ENCODE measurements at places on chromosomes 1 and 21.

- no peak for DNase-seq
These were observed 22.1 kb downstream of the ARHGEF10L start for GRCh38 chr1:17561561-17561985.

DNA sequence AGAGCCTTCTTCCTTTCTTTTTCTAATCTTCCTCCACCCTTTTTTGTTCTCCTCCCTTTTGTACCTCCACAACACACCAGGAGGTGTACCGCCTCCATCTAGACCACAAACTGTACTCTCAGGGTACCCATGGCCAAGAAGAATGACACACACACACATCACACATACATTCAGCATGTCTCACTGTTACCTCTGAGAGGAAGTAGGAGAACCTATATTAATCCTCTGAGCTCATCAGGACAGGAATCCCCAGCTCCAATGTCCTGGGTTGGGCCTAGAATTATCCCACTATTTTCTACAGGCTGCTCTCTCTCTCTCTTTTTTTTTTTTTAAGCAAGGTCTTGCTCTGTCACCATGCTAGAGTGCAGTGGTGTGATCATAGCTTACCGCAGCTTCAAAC is 36.7 kb downstream of the ATP2B4 start:
- no peak for DNase-seq

- DNase-seq = no peak
These were observed 768 bp downstream of the EDARADD start for GRCh38 chr1:236394879-236395229.

DNA sequence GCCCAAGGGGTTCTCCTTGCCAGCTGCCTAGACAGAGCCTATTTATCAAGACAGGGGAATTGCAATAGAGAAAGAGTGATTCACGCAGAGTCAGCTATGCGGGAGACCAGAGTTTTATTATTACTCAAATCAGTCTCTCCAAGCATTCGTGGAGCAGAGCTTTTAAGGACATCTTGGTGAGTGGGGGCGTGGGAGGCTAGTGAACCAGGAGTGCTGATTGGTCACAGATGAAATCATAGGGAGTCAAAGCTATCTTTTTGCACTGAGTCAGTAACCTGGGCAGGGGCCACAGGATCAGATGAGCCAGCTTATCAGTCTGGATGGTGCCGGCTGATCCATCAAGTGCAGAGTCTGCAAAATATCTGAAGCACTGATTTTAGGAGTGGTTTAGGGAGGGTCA is 64.8 kb upstream of the MRPS6 start:
- no peak for DNase-seq

DNA sequence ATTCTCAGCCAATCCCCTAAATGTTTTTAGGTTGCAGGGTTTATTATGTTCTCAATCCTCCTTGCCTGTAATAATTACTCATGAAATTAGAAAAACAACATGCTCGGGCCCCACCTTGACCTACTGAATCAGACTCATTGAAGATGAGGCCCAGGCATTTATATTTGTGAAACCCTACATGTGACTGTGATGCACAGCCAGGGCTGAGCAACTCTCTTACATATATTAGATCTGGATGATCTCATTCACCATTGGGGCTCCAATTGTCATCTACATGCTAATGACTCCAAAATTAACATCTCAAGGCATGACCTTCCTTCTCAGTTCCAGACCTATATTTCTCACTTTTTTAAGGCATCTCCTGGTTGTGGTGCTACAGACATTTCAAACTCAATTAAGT is 103.3 kb downstream of the WDR3 start:
- DNase-seq = no peak

DNA sequence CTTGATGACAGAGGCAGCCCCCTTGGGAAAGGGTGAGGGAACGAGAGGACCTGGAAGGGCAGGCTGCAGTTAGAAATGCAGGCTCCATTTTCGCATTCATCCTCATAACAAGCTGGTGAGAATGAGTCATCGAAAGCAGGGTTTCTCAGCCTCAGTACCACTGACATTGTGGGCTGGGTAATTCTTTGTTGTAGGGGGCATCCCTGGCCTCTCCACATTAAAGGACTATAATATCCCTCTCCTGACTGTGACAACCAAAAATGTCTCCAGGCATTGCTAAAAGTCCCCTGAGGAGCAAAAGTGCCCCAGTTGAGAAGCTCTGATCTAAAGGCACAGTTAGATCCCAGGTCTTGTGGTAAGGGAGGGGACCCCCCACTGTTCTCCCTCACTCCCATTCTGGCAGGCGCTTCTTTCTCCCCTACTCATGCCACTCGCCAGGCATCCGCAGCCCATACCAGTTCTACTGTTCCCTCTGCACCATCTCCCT is 20.4 kb downstream of the KCNN3 start:
- no peak for DNase-seq

DNA sequence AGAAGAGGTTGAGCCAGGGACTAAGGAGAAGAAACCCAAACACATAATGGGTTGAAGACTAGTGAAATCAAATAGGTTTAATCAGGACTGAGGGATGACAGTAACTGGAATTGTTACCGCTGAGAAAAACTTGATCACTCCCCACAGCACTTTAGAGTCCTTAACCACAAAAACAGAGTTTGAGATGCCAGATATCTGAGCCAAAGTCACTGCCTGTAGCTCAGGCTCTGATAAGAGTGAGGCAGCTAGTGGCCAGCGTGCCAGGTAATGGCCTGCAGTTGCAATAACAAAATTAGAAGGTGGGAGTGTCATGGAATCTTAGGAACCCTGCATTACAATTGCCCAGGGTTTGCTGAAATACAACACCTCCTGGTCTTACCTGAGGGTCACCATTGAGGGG is 48.0 kb downstream of the PRKAB2 start:
- peak; percentile 13 for DNase-seq

DNA sequence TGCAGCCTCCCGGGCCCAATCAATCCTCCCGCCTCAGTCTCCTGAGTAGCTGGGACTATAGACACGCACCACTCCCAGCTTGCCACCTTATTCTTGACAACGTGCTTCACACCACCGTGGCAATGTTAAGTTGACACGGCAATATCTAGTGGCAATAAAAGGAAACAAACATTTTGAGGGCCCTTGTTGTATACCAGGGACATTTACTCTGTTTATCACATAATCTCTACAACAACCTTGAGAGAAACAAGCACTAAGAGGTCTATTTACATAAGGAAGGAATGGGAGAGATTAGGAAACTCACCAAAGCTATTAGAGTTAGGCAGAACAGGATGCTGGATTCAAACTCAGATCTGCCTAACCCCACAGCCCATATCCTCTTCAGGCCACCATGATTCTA is 3.1 kb downstream of the KLHDC8A start:
- DNase-seq = no peak

DNA sequence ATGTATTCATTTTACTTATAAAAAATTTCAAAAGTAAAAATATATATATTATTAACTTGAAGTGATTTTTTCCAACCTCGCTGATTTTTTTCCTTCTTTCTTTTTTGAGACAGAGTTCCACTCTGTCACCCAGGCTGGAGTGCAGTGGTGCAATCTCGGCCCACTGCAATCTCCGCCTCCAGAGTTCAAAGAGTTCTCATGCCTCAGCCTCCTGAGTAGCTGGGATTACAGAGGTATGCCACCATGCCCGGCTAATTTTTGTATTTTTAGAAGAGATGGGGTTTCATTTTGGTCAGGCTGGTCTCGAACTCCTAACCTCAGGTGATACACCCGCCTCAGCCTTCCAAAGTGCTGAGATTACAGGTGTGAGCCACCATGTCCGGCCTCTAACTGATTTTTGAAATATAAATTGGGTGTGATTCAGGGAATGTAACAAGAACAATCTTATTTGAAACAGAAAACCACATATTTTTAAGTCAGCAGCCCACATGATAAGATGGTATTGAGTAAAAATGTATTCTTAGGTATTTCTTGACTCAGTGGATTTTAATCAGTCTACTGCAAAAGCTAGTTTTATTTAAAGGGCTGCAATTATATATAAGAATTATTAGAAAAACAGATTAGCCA is 30.0 kb downstream of the ZBTB8B start:
- DNase-seq = no peak

GRCh38 chr1:85478366-85478765 is 13.4 kb upstream of the DDAH1 start:
- no peak for DNase-seq

DNA sequence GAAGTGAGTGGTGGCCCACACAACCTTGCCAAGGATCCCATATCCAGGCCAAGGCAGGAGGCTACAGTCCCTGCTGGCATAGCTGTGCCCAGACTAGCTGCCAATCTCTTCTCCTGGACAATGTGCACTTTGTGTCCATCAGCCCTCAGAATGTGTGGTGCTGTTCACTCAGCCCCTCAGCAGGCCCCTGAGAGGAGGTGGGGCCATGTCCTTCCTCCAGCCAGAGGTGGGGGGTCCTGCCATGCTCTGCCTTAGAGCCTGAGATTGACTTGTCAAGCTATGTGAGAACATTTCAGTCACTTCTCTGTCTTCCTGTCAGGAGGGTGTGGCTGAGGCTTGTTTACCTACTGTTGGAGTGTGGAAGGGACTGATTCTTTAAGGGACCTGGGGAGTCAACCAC is 1.4 kb downstream of the NCF2 start:
- DNase-seq = no peak

DNA sequence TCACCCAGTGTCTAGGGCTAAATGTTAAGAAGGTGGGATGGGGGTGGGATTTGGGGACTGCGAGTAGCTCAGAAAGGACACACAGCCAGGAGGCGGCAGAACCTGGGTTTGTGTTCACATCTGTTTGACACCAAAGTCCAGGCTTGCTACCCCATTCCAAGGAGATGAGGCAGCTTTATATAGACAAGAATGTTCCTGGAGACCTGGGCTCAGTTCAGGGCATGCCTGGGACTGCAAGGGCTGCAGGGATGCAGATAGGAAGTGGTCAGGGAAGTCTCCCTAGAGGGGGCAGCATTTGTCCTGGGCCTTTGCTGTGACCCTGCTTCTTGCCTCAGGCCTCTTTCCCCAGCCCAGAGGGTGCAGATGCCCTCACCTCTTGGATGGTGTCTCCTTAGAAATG is 16.3 kb downstream of the PADI3 start:
- DNase-seq = no peak

DNA sequence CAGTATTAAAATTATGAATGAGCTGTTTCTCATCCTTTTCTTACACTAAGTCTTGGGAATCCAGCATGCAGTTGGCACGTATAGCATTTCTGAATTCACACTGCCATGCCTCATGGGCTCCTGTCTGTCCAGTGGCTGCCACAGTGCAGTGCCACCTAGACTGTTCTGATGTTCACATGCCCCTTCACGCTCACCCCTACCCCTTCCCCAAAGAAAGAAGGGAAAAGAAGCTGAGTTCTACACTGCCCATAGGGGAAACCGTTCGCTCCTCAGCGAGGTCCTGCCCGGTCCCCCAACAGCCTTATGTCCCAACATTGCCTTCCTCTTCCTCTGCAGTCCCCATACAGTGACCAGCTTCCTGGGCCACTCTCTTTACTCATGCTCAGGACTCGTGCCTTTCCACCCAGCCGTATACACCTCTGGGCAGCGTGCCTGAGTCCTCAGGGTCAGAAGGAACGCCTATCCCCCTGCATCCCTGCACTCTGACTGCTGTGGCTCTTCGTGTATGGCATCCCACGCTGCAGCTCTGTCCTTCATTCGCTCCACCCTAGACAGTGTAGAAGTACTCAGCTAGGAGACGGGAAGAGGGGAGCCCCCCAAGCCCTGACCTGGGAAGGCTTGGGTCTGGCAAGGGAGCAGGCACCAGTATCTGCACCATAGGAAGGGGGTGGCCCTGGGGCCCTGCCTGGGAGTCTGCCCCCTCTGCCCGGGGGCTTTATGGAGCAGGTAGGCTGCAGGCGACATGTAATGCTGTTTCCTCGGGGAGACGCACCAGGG is 24.1 kb upstream of the ARF1 start:
- no peak for DNase-seq

GRCh38 chr21:33232291-33233034 is 2.7 kb downstream of the IFNAR2 start:
- DNase-seq = no peak

GRCh38 chr1:245378745-245379144 is 224.0 kb downstream of the KIF26B start:
- DNase-seq = no peak

GRCh38 chr1:110076789-110077500 is 6.5 kb upstream of the ALX3 start:
- DNase-seq = no peak

DNA sequence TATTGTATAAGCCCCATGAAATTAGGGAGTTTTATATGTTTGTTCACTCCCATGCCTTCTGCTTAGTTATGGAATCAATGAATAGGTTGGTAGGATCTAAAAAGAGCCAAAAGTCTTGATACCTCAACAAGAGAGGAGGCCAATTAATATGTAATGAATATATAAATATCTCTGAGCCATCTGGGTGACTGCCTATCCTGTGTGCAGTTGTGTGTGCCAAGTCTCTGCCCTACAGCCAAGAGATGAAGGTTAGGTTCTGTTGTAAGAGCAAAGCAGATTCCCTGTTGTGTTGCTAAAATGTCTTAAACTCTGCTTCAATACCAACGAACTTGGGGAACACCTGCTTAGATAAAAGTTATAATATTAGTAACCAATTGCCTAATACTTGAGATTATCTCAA is 61.8 kb upstream of the GORAB start:
- DNase-seq = no peak

DNA sequence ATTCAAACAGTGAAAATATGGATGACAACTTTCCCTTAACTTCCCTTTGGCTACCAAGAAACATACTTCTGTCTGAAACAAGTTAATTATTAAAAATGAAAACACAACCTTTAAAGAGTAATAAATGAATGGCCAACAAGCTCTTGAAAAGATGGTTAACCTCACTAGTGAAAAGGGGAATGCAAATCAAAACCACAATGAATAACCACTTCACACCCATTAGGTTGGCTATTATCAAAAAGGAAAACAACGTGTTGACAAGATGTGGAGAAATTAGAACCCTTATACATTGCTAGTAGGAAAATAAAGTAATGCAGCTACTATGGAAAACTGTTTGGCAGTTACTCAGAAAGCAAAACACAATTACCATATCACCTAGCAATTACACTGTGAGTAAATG is 14.1 kb downstream of the COP1 start:
- DNase-seq = no peak

DNA sequence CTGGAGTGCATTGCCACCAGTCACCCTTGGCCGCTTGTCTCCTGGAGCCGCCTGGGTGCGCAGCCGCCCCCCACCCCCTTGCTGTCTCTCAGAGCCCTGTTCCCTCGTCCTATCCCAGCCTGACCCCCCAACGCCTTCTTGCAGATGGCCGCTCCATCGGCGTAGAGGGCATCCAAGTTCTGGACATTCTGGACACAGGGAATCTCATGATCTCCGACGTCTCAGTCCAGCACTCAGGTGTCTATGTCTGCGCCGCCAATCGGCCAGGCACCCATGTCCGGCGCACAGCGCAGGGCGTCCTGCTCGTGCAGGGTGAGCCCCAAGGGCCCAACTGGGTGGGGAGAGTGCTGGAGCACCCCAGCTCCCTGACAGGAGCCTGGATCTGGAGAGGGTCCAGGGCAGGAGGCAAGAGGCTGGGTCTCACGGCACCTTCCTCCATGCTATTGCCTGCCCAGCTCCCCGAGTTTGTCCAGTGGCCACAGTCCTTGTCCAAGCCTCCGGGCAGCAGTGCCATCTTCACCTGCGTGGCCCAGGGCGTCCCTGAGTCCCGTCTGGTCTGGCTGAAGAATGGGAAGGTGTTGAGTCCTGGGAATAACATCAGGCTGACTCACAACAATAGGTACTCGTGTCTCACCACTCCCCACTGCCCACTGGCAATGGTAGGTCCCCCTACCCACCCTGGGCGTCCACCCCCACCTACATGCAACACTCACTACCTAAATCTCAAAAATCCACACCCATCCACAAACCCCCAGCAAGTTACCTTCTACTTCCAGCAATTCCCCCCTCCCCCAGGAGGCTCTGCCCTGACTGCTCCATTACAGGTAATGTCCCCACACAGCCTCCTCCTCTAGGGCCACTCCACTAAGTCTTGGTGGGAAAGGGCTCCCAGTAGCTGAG is 24.6 kb downstream of the SLC27A3 start:
- DNase-seq = no peak

Data from K562 (cell line).